Naive B cell (primary cell): ENCODE measurements at places on chromosomes 3 and 15. TPM values are rescaled to one million over a fixed set of nuclear protein-coding genes. Genes with fewer than 3 reads are reported as not detected.

DNA sequence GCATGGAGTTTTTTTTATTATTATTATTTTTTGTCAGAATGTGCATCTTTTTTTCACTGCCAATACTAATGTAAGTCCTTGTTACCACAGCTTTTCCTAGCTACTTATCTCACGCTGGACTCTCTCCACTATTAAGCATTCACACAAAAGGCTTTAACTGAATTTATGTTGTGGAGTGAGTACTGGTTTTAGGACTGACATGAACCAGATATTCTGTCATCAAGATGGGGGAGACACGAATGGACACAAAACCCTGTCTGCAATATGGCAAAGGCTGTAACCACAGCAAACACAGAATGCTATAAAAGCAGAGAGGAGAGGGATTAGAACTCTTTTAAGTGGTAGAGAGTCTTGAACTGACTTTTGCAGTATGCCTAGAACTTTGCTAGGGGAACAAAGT, 592.2 kb upstream of the TBL1XR1 start:
- DNase-seq: no peak

Gene GPR149
- not detected for polyA plus RNA-seq

DNA sequence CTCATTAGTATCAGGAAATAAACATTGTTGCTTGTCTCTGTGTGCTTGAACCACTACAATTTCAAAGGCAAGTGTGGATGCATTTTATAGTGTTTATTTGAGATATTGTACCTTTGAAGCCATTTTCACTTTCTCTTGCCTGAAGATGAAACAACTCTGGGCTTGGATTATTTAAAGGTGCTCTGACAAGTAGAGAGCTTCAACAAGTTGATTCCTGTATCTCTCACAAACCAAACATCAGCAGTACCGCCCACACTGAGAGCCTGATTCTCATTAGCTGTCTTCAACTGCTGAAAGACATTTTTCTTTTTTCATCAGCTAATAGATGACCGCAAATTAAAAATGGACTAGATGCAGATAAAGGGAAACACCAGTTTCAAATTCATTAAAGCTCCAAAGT, 806 bp upstream of the CERS3 start:
- no peak for DNase-seq

Gene ARPP21
- not detected for polyA plus RNA-seq

GRCh38 chr3:164781755-164782154, 296.5 kb downstream of the SI start:
- no peak for DNase-seq

Gene PCSK6
- polyA plus RNA-seq: 0.84 TPM

DNA sequence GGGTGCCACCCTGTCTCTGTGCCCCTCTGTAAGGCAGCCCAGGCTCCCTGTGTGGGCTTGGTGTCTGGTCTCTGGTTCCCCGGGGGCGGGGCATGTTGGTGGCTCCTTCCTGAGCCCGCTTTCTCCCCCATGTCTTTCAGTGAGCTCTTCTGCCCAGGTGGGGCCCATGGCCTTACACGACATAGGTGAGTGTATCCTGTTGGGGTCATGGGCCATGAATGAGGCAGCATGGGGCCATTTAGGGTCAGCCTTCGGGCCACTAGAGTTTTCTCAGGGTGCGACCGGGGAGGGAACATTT, 195.1 kb downstream of the UBE3A start:
- no peak for DNase-seq

Gene GPR15
- polyA plus RNA-seq: 0.25 TPM

Gene FBXO40
- 0.17 TPM for polyA plus RNA-seq

Gene DAPK2
- 1.2 TPM for polyA plus RNA-seq

GRCh38 chr3:39232859-39233258, 40.5 kb upstream of the XIRP1 start:
- no peak for DNase-seq

DNA sequence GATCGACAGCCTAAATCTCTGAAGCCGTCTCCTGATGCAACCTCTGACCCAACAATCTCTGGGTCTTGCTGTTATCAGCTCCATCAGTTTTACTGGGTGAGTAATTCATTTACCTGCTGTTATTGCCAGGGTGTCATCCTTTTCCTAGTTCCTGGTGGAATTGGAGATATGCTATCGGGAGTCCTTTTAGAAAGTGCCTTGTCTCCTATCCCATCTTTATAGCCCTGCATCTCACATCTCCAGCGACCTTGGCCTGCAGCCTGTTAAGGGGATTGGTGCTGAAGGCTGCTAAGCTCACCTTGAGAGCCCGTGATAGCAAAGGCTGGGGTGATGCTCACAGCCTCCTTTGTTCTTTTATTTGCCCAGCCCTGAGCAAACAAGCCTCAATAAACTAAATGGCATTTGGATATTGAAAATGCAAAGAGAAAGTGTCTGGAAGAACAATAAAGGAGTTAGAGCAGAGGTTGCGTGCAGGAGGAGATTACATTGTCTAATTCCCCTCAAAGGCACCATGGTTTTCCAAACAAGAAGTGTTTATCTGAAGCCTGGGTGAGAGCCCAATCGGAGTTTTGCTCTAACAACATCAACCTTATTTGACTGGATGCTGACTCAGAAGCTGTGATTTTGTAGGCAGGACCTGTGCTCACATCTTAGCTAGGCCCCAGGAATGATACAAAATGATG, 101.8 kb downstream of the RPLP1 start:
- DNase-seq: no peak

DNA sequence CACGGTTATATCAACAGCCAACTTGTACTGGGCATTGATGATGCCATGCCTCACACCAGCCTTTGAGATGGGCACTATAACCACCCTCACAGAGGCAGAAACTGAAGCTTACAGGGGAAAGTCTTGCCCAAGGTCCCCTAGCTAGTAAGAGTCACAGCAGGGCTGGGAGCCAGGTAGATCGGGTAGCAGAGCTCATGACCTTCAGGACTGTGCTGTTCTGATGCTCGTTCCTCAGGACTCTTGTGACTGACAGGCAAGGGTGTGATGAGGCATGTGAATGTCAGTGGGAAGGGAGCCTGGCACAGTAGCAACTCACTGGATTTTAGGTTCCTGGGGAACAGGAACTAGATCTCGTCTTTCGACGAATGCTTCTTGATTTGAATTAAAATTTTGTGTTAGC, 65.7 kb downstream of the RLBP1 start:
- no peak for DNase-seq

GRCh38 chr3:26118165-26118564, 328.3 kb downstream of the OXSM start:
- no peak for DNase-seq

- DNase-seq: no peak
Observed at GRCh38 chr3:38574411-38575278, 74.8 kb downstream of the SCN5A start.

GRCh38 chr3:52633786-52634185, 51.9 kb downstream of the PBRM1 start:
- no peak for DNase-seq
